Stimulated activated CD4-positive, alpha-beta T cell treated with anti-CD3 and anti-CD28 coated beads, Interleukin-4, amount 100 ng/mL, for 24 hours (primary cell): ENCODE measurements at places on chromosomes 16 and 17.

DNA sequence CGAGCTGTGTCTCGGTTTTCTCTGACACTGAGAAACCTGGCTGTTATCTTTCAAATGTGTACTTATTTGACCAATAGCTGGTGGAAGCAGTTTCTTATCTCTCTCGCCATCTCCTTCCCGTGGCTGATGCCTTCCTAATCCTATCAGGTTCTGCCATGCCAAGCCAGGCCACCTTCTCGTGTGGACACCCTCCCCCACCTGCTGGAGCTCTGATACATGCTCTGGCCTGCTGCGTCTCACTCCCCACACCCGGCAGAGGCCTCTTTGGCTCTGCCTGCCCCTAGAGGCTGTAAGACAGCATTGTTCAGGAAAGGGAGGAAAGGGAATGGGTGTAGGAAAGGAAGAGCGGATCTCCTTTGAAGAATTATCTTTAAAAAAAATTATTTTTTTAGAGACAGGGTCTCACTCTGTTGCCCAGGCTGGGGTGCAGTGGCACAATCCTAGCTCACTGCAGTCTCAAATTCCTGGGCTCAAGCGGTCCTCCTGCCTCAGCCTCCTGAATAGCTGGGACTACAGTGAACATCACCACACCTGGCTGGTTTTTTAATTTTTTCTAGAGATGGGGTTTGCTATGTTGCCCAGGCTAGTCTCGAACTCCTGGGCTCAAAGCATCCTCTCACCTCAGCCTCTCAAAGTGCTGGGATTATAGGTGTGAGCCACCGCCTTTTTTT is 7.5 kb upstream of the ARMC5 start:
- no peak for DNase-seq

- DNase-seq: no peak
Measured at GRCh38 chr17:61129267-61130254, 270.1 kb upstream of the TBX2 start.

DNA sequence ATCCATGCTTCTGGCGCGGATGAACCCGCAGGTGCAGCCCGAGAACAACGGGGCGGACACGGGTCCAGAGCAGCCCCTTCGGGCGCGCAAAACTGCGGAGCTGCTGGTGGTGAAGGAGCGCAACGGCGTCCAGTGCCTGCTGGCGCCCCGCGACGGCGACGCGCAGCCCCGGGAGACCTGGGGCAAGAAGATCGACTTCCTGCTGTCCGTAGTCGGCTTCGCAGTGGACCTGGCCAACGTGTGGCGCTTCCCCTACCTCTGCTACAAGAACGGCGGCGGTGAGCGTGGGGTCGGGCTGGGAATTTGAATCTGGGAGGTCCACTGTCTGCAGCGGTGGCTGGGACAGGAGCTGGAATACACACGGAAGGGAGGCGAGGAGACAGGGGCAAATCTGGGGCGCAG is 904 bp downstream of the SLC6A2 start:
- DNase-seq: no peak

- DNase-seq: no peak
Measured at GRCh38 chr17:20010099-20010863, 1.1 kb downstream of the SPECC1 start.

DNA sequence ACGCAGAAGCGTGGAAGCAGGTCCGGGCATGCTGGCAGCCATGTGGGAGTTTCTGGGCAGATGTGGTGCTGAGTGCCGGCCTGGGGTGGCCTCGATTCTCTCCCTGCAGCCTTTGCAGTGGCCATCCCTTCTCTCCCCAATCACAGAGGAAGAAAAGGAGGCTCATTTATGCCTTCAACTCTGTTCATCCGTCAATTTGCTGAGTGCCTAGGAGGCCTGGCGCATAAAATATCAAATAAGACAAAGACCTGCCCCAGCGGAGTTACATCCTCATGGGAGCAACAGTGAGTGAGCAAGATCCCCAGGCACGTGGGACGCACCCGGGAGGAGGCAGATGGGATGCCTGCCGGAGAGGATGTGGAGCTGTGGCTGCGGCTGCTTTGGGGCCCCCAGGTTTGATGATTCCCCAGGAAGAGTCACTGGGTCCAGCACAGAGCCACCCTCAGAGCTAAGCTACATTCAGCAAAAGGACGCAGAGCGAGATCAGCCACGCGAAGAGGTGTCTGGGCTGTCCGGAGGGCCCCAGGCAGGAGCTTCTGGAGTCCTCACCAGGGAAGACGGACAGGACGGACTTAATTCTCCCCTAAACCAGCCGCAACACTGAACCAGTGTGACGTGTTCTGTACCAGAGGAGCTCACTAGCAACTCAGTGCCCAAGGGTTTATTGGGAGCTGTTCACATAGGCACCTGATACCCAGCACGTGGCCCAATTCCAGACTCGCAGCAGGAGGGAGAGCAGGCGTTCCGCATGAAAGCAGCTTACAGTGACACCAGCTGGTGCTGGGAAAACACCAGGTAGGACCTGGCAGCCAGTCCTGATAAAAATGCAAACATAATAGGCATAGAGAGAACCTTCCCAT is 11.3 kb downstream of the CA5A start:
- no peak for DNase-seq

DNA sequence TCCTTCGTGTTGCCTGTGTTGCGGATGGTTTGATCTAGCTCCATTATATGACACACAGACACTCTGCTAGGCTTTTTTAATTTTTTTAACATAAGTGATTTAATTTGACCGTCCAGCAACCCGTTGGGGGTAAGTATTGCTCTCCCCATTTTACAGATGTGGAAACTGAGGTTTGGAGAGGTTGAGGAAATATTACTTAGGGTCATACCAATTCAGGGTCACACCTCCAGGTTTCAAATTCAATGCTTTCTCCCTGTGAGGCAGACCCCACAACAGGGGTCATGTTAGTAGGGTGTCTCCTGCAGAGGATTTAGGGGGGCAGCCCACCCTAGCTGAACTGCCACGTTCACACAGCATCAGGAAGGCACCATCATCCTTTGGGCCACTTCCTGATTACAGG is 179.4 kb downstream of the COPRS start:
- DNase-seq: no peak

- no peak for DNase-seq
Measured at GRCh38 chr17:3689262-3690093, 6.5 kb downstream of the P2RX5 start.

DNA sequence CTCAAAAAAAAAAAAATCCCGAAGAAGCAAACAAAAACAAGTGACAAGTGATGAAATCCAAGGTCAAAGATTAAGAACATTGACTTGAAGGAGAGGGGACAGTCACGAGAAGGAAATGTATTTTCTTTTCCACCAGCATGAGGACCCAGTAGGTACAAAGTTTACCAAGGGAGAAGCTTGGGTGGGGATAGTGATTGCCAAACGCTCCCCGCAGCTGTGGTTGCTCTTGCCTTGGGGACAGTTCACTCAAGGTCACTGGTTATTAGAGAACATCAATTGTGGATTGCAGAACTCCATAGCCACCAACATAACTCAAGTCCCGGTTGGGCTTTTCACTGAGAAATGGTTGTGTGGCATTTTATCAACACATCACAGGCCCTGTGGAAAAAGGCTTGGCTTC is 27.0 kb downstream of the RSL1D1 start:
- DNase-seq: no peak

- peak; percentile 48 for DNase-seq
Measured at GRCh38 chr17:64218066-64218465, 45.0 kb downstream of the TEX2 start.

DNA sequence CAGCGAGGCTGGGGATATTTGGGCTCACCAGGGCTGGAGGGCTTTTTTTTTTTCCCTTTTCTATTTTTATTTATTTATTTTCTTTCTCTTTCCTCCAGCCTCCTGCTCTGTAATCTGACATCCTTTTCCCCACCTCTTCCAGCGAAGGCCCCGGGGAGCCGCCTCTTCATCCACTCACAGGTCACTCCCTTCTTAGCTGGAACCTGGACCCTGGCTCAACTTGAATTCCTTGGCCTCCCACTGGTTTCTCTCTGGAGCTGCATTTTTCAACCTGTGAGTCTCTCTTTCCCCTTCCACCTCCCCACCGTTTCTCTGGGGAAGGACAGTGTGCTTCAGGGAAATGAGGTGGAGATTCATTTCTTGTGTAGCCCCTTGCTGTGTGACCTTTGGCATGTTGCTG is 82.0 kb downstream of the MRM1 start:
- no peak for DNase-seq

DNA sequence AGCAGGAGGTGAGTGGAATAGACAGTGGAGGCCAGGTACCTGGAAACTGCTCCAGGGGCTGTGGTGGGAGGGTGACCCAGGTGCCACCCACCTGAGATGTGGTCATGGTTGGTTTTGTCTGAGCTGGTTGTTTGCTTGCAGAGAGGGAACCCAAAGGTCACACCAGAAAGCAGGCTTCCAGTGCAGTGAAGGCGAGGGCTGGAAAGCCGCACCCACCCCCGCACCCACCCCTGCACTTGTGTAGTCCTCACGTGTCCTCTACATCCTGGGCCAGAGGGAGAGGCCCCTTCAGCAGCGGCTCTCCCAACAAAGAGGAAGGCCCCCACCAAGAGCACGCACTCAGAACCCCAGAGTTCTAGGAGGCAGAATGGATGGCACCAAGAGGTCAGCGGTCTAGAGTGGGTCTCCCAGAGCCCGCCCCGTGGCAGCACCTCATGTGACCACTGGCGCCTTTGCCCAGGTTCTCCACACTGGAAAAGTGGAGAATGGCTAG is 92.6 kb upstream of the CBX4 start:
- DNase-seq: no peak

GRCh38 chr16:65681406-65681805 is 559.5 kb upstream of the CDH11 start:
- no peak for DNase-seq

DNA sequence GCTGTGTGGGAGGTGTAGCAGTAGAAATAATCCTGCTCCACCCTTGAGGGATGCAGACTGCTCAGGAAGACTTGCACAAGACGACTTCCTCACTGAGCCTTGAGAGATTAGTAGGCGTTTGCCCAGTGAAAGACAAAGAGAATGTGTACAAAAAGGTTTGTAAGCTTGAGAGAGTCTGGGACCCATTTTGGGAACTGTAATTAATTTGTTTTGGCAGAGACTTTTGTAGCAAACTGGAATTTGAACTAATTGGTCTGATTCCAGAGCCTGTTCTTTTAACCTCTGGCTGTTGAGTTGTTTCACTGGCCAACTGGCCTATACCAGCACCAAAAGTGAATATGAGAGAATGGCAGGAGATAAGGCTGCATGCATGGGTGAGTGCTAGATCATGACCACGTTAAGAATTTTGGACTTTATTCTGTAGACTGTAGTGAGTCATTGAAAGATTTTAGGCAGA is 75.5 kb downstream of the AATF start:
- no peak for DNase-seq

GRCh38 chr17:62658136-62658920 is 30.9 kb downstream of the MRC2 start:
- DNase-seq: no peak

DNA sequence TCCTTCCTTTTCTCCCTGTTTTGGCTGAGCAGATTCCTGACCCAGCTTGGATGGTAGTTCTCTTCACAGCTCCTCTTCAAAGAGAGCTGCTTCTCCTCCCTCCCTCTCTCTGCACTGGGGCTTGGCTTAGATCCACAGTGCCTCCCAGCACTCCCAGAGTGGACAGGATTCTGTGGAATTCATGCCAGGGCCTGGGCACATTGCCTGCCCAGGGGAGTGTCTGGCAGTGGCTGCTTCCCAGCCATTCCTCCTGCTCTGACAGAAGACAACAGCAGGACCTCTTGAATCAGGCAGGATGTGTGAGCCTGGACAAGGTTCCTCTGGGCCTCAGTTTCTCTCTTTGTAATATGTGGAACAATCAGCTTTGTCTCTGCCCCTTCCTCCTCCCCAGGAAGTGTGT is 4.5 kb upstream of the MMP28 start:
- DNase-seq: no peak

GRCh38 chr16:28298511-28298878 is 6.2 kb downstream of the SBK1 start:
- DNase-seq: no peak

DNA sequence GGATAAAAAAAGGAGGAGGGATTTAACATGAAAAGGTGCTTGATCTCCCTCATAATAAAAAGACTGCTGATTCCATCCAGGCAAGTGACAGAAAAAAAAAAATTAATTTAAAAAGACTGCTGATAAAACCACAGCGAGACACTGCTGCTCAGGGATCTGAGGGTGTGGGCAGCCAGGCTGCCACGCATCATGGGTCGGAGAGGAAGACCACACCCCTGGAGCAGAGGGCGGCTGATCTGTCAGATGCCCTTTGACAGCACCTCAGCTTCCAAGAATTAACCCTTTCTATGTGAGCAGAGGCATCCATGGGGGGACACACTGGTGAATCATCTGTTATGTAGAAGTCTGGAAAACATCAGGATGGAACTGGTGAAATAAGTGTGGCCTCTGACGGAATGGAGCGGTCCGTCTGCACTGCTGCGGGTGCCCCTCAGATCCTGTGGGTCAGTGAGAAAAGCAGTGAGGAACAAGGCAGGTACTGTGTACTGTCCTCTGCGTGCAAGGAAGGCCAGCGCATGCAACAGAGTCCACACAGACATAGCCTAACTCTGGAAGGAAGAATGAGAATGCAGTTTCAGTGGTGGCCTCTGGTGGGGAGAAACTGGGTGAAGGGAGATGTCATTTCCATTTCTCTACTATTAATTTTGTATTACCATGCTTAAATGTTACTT is 19.8 kb downstream of the MAPT start:
- no peak for DNase-seq

GRCh38 chr16:14523632-14524031 is 106.4 kb downstream of the PARN start:
- no peak for DNase-seq

DNA sequence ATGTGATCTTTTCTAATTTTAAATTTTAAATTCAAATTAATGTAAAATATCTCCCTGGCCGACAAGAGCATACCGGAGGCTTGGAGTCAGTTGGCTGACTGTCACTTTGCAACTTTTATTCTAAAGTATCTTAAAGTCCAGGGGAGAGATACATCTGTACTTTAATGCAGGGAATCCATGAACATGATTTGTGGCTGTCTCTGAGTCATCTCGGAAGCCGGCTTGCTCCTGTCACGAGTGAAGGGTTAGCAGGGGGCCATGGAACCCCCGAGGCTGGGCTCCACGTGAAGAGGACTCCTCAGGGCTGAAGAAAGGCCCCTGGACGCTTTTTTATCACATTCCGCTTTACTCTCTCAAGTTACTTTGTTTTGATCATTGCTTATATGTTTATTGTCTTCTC is 13.3 kb downstream of the TVP23A start:
- DNase-seq: no peak

DNA sequence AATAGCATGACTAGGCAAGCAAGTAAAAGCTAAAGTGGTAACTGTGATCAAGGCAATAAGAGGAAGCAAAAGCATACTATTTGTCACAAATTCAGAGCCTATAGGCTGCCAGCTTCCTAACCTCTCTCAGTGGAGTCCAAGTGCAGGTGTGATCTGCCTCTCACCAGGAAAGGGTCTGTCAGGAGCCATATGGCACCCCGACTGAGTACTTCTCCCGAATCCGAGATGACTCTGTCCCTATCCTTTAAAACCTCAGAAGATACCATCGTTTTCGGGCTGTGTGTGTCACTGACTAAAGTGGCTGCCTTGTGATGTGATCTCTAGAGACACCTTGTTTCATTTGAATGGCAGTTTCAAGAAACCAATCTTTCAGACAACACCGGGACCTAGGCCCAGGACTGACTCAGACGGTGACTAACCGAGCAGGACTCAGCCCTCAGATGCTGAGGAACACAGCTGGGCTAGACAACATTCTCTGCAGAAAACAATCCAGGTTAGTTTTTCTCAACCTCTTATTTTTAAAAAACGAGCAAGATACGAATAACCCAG is 63.6 kb downstream of the SMG6 start:
- DNase-seq: peak; percentile 52
